ENCODE measurements at places on chromosomes 5 and 9. TPM values are rescaled to one million over a fixed set of nuclear protein-coding genes. Genes with fewer than 3 reads are reported as not detected.

The SHC3 gene
- total RNA-seq: 0.34 TPM

The HTR4 gene
- total RNA-seq: not detected

The TMEM171 gene
- 6.8 TPM for total RNA-seq

The ANKS6 gene
- total RNA-seq: 12.7 TPM

The RASGRF2 gene
- total RNA-seq: 1.6 TPM

The ENG gene
- 0.09 TPM for total RNA-seq

The CCDC192 gene
- total RNA-seq: not detected

The MCCC2 gene
- total RNA-seq: 40.6 TPM

The C8G gene
- 2.4 TPM for total RNA-seq

The BTNL3 gene
- not detected for total RNA-seq

The SLC2A8 gene
- 16.3 TPM for total RNA-seq

The RAI14 gene
- 68.0 TPM for total RNA-seq

The C9orf43 gene
- total RNA-seq: 0.73 TPM

The FST gene
- total RNA-seq: 2.0 TPM

The MYOZ3 gene
- not detected for total RNA-seq

The ZCCHC7 gene
- 12.4 TPM for total RNA-seq

The KIAA0825 gene
- total RNA-seq: 0.29 TPM

The HMMR gene
- total RNA-seq: 27.6 TPM

The ZNF883 gene
- total RNA-seq: 0.84 TPM

The C9orf50 gene
- total RNA-seq: 0.36 TPM

The FGF10 gene
- total RNA-seq: not detected

The SYK gene
- 0.03 TPM for total RNA-seq

The SLC22A4 gene
- total RNA-seq: 5.5 TPM

The PDE6A gene
- 0.42 TPM for total RNA-seq

The DENND4C gene
- 13.3 TPM for total RNA-seq

Data from A549 treated with Mapracorat at 1 μM for 4 hours (cell line).